Hematopoietic multipotent progenitor cell treated with erythropoietin and hydrocortisone succinate and interleukin-3 and kit ligand, for 4 days (in vitro differentiated cells): ENCODE measurements at places on chromosomes 12 and 14.
A peak's percentile ranks its signal among the peaks of the same experiment; 100 is the strongest.

GRCh38 chr12:22250762-22251161, 83.7 kb downstream of the ST8SIA1 start:
- peak; percentile 64 for DNase-seq

DNA sequence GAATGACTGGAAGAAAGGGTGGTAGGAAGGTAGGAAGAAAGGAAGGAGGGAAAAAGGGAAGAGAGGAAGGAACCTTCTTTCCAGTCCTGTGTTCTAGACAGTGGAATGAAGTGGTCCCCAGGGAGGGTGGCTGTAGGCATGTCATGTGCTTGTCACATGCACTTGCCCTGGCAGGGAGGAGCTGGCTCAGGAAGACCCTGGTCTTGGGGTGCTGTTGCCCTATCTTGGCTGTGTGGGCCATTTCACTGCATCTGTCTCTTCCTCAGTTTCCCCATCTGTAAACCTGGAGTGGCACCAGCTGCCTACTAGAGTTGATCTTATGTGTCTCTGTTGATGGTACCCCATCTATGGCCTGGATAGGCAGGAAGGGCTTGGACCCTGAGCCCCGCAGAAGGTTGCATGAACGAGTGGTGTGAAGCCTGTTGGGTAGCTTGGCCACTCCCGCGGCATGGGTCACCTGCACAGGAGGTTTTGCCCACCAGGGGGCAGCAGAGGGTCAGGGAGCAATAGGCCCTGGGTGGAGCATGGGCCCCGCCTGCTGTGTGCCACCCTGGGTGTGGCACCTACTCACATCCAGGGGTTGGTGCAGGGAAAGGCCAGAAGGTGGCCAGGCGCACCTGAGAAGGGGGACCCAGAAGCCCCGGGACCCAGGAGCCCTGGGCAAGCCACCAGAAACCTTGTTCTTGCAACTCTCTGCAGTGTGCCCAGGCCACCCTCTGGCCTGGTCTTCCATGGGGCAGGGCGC, 25.1 kb downstream of the MEG3 start:
- DNase-seq = peak; percentile 90

DNA sequence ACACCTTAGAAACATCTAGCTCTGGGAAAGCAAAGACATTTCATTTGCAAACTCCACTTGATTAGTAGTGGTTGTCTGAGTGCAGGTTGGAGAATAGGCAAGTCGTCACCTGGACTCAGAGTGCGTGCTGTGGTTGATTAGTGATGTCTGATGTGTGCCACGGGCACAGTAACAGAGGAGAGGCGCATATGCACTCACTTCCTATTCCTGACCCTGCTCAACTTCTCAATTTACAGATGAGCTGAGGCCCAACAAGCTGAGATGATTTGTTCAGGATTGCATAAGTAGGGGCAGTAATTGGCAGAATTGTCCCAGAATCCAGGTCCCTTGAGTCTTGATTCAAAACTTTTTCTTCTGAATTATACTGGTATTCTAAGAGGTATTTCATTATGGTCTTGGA, 44.9 kb downstream of the ADCK1 start:
- peak; percentile 32 for DNase-seq

- no peak for DNase-seq
These were observed 36.5 kb downstream of the LRIG3 start for GRCh38 chr12:58883576-58884334.

GRCh38 chr12:107912421-107913004, 138.0 kb downstream of the ASCL4 start:
- DNase-seq = peak; percentile 83

GRCh38 chr12:124517260-124518050, 50.0 kb downstream of the NCOR2 start:
- DNase-seq = no peak

DNA sequence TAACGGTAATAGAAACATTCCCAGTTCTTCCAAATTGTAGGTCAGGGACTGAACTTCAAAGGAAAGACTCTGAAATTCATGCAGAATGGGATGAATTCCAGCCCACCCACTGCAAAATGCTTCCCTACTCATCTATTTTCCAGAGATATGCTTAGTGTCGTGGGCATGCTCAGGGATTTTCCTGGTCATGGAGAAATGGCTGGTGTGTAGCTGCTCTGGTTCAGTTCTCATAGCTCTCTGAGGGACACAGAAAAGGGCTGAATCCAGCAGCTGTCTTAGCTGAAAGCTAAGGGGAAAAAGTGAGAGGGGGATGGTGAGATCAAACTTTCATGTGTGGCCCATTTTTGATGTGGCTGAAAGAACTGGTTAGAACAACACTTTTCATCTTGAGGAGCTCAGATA, 72.9 kb upstream of the KRAS start:
- no peak for DNase-seq

GRCh38 chr14:62952226-62952625, 93.0 kb downstream of the KCNH5 start:
- no peak for DNase-seq

DNA sequence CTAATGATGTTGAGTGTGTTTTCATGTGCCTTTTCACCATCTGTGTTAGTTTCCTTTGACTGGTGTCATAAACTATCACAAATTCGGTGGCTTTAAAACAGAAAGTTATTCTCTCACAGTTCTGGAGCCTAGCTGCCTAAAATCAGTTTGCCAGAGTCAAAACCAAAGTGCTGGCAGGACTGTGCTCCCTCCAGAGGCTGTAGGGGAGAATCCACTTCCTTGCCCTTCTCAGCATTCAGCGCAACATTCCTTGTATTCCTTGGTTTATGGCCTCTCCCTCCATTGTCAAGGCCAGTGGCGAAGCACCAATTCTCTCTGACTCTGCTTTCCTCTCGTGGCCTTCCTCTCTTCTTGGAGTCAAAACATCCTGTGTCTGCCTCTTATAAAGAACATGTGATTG, 174.2 kb upstream of the PDE3A start:
- DNase-seq = no peak

- no peak for DNase-seq
These were observed 134.1 kb downstream of the GPHN start for GRCh38 chr14:66641861-66642635.

DNA sequence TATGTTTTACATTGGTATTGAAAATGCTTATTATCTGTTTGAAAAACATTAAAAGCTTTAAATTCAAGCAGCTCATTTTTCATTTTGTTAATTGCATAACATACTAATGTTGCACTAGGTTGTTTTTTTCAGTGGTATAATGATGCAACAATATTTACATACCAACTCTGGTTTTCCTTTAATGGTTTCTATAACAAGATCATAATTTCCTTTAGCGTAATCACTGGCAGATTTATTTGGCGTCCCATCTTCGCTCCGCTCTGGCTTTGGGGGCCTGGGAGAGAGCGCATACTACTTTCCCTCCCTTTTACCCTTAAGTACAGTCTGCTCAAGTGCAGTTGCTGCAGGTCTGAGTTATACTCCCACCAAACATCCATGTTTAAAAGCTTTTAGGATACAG, 574.1 kb downstream of the PRKD1 start:
- no peak for DNase-seq

- peak; percentile 71 for DNase-seq
These were observed 620 bp downstream of the YBX3 start for GRCh38 chr12:10722502-10722904.

GRCh38 chr12:33476058-33476457, 36.4 kb upstream of the SYT10 start:
- no peak for DNase-seq

DNA sequence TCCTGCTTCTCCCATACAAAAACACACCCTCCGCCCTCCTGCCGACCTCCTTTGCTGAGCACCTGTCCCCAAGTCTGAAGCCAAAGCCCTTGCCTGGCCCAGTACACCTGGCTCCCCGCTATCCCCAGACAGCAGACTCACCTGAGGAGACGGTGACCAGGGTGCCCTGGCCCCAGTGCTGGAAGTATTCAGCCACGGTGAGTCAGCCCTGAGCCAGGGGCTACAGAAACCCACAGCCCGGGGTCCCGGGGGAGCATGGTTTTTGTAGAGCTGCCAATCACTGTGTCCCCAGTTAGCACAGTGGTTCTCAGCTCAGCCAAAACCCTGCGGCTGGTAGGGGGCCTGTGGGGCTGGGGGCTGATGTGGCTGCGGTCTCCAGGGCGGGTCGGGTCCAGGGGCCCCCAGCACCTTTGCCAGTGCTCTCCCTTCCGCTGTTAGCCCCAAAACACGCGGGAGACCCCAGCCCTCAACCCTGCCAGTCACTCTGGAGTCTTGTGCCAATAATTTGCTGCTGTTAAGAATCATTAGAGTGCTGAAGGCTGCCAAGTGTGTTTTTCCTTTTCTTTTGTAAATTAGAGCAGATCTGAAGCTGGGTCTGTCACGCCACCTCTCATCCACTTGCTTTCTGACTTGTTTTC, 339.0 kb downstream of the TMEM121 start:
- no peak for DNase-seq

DNA sequence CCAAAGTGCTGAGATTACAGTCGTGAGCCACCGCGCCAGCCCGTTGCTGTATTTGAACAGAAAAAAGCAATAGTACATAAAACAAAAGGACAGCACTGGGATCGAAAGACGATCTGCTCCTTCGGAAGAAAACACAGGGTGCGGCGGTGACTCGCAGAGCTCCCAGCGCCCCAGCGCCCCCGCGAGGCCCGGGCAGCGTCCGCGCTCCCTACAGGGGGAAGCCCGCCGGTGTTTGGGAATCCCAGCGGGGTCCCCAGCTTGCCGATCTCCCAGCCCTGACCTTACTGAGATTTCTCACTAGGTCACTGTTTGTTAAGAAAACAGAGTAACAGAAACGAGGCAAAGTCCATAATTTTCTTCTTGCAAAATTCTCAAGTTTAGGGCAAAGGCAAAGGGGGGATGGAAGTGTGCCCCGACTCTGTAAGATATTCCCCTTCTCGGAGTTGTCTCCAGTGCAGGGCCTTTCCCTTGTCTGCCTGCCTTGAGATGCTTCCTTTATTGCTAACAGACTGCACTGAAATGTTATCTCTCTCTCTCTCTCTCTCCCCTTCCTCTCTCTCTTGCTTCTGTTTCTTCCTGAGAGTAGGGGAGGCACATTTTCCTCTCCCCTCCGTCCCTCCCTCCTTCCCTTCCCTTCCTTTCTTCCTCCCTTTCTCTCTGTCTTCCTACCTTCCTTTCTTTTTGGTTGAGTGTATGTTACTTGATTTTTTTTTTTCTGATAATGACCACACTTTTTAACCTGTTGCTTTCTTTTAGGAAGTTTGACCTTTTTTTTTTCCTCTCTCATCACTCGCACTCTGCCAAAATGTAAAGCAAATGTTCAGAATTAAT, 91.9 kb downstream of the TMEM30B start:
- DNase-seq = peak; percentile 40

DNA sequence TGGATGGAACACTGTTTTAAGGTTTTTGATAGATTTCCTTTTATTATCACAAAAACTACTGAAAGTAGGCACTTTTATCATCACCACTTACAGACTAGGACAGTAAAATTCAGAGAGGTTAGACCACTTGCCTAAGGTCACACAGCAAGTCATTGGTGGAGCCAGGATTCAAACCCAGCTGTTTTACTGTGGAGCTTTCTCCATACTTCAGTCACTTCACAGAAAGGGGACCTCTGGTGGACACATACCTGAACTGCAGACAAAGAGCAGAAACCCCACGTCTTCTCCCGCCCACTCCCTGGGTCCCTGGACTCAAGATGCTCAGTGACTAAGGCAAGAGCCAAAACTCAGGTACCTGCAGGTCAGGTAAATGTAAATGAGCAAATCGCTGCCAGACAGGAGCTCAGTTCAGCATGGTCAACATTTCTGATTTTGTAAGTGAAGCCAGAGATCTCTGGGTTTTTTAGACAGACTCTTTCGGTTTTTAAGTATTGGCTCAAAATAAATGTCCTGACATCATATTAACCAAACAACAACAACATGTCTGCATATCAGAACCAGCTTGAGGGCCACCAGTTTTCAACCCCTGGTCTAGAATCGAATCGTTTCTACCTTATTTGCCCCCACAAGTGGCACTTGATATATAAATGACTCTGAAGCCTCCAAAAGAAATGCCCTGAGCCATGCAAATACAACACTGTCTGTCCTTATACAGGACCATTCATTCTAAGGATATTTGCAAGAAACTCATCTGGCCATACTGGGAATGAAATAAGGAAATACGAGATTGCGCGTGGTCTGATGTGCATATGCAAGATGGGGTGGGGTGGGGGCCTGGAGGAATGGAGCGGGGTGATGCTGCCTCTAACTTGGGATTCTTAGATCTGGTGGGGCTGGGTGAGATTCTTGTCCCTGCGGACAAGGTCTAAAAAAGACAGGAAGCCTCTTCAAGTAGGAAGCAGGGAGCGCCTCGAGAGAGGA, 110.9 kb downstream of the KSR2 start:
- DNase-seq = peak; percentile 70

DNA sequence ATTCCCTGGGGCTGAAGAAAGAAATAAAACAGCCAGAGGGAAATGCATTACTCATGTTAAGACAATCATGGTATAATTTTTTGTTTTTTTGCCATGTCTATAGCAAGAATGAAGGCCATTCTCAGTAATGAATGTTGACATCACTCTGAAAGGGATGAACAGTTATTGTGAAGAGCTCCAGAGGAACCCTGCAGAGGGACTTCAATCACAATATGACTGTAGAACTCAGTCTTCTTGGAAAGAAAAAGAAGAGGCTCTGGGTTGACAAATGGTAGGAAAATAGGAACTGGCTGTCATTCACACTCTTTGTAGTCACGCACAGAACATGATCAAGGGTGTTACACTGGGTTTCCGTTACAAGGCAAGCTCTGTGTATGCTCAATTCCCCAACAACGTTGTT, 73.8 kb upstream of the DACT1 start:
- DNase-seq = no peak

DNA sequence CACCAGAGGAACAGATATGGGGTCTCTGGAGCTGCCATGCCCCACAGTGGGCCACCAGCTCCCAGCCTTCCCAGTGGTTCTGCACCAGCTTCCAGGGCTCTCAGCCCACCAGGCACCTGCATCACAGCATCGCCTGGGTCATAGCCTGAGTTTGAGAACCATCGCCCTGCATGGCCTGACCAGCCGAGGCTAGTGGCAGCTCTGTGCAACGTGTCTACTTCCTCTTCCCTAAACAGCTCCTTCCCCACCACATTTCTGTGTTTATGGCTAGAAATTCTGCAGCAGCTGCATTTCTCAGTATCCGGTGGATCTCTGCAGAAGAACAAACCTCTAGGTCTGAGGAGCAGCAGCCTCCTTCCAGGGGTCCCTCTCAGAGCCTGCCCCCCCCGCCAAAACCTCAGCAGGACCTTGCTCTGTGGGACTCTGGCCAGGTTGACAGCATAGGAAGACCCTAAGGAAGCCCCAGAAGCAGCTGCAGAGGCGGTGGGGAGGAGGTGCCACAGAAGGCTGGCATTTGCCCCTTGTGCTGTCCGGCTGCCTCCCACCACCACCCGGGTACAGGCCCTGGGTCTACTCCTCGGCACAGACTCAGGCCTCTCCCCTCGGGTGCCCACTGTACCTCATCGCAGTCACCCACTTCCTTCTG, 47.7 kb downstream of the PSMA6 start:
- peak; percentile 85 for DNase-seq

- DNase-seq = no peak
These were observed 123.5 kb upstream of the NOS1 start for GRCh38 chr12:117484901-117485300.

- no peak for DNase-seq
These were observed 39.7 kb upstream of the SMUG1 start for GRCh38 chr12:54228471-54228870.

GRCh38 chr12:121673013-121673511, 3.6 kb upstream of the MORN3 start:
- no peak for DNase-seq
